ENCODE measurements at places on chromosomes 1 and 21.

DNA sequence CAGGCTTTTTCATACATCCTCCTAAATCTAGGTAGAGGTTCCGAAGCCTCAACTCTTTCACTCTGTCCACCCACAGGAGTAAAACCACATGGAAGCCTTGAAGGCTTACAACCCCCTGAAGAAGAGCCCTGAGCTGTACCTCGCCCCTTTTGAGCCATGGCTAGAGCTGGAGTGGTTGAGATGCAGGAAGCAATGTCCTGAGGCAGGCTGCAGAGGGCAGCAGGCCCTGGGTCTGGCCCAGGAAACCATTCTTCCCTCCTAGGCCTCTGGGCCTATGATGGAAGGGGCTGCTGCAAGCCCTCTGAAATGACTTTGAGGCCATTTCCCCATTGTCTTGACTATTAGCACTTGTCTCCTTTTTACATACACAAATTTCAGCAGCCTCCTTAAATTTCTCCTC, 1503.0 kb downstream of the KCNT2 start:
- DNase-seq: no peak

- no peak for DNase-seq
Observed at GRCh38 chr1:113303267-113303666, 87.0 kb upstream of the MAGI3 start.

GRCh38 chr1:222096883-222097282, 355.0 kb upstream of the DUSP10 start:
- DNase-seq: no peak

- no peak for DNase-seq
Observed at GRCh38 chr1:168583571-168583970, 7.2 kb downstream of the XCL1 start.

DNA sequence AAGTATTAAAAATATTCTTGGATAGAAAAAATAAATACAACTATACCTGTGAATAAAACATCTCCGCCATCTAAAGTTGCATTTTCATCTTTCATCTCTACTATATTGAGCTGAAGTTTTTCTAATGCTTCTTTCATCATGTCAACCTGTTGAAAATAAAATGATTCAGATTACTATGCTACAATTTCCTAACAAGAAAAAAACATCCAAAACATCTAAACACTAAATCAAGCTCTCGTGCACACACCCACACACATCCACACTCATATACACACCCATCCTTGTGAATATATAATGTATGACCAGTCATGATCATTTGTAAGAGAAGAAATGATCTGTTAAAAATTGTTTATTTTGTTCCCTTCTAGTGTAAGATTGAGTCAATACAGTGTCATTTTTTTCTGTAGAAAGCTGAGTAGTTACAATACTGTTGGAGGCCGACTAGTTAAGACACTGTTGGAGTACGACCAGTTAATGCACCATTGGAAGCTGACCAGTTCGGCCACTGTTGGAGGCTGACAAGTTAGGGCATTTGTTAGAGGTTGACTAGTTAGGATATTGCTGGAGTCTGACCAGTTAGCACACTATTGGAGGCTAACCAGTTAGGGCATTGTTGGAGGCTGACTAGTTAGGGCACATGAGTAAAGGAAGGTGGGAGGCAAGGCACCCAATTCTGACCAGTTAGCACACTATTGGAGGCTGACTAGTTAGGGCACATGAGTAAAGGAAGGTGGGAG, 82.4 kb upstream of the BCL10 start:
- DNase-seq: no peak

DNA sequence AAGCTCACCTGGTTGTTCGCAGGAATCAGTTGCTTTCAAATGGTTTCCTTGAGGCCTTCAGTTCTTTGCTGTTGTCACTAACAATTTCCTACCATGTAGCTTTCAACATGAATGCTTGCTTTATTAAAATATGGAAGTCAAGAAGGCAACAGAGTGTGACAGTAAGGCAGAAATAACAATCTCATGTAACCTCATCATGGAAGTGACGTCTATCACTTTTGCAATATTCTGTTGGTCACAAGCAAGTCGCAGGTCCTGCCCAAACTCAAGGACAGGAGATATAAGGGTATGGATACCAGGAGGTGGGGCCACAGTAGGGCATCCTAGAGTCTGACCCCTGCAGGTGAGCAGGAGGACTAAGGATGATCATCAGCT, 296.8 kb upstream of the ZP4 start:
- no peak for DNase-seq

- no peak for DNase-seq
Observed at GRCh38 chr1:67860776-67861175, 27.5 kb upstream of the GNG12 start.

DNA sequence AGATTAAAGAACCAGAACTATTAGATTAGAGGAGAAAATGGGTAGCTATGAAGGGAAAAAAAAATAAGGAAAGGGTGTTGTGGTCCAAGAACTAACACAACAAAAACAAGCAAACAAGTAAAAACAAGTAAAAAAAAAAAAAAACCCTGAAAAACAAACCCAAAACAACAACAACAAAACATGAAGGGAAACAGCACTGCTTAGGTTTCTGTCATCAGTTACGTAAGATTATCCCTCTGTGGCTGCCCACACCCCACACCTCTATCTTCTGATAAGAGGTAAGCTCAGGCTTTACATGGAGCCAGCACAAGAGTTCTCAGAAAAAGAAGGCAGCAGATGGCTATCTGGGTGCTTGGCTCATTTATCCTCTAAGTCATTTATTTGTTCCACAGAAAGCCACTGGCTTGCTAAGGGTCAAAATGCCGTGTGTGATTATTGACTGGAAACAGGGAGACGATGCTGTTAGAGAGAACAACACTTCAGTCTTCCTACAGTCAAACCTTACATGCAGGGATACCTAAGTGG, 57.5 kb downstream of the KIAA0319L start:
- no peak for DNase-seq

- DNase-seq: no peak
Observed at GRCh38 chr1:40736085-40736531, 44.6 kb downstream of the NFYC start.

GRCh38 chr1:113929750-113930498, 800 bp downstream of the HIPK1 start:
- peak; percentile 31 for DNase-seq

- DNase-seq: no peak
Observed at GRCh38 chr1:40914927-40915569, 52.9 kb upstream of the CITED4 start.

- no peak for DNase-seq
Observed at GRCh38 chr1:58754683-58755467, 29.0 kb downstream of the JUN start.

- no peak for DNase-seq
Observed at GRCh38 chr1:91781371-91781825, 104.6 kb downstream of the TGFBR3 start.

DNA sequence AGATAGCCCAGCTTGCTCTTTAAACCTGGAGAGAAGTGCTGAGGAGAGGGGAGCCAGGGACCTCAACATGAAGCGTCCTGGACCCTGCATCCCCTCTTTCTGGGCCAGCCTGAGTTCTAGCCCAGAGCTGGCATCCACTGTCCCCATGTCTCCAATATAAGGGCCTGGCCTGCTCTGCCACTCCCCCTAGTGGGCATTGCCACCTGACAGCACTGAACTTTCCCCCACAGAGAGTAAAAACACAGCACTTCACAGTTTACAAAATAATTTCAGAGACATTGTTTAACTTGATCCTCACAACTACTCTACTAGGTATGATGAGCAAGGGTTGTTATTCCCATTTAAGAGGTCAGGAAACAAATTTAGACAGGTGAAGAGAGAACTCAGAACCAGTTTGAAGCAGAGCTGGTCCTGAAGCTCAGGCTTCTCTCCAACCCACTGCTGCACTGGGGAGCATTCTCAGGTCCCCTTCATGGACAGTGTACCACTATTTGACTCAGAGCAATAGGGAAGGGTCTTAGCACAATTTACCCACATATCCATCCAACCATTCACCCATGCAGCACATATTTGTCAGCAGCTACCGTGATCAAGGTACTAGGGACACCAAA, 151.2 kb downstream of the DMRTA2 start:
- peak; percentile 76 for DNase-seq

GRCh38 chr21:44601596-44602462, 1.4 kb downstream of the KRTAP10-7 start:
- no peak for DNase-seq

DNA sequence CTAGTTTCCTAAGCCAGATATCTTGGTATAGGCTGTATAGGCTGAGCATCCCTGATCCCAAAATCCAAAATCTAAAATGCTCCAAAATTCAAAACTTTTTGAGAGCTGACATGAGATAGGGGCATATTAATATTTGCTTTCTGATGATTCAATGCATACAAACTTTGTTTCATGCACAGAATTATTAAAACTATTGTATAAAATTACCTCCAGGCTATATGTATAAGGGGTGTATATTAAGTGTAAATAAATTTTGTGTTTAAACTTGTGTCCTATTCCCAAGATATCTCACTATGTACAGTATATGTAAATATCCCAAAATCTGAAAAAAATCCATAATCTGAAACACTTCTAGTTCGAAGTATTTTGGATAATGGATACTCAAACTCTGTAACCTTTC, 2.6 kb downstream of the WDR64 start:
- no peak for DNase-seq

DNA sequence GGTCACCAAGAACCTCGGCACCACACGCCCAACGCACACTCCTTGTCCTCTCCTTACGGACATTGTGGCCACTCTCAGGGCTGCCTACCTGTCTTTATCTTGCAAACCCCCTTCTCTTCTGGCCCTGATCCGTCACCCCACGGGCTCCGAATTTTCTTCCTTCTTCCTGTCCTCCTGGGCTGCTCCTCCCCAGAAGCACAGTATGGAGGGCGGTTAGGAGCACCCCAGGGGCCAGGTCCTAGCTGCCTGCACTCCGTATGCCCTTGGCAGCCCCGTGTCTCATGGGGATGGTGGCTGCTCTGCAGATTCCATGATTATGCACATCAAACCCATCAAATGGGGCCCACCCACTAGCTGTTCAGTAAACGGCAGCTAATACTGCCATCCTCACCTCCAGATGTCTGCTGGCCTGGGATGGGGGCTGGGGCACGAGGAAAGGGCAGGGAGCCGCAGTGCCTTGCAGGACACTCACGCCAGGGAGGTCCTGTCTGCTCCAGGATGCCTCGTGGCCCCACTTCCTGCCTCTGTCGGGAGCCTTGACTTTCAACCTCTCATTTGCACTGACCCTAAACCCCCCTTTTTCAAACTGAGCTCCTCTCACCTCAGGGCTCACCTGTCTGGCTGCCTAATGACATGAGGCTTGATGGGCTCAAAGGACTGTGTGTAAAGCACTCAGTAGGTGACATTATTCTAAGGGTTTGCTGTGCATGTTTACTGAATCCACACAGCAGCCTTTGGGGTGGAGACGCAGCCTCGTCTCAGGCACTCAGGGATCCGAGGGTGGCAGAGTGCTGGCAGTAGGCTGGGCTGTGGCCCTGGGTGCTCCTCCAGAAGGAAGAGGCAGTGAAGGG, 4.4 kb downstream of the TTC34 start:
- DNase-seq: no peak

- DNase-seq: no peak
Observed at GRCh38 chr1:78721136-78721535, 71.5 kb downstream of the IFI44 start.

GRCh38 chr1:53350853-53351767, 23.2 kb upstream of the LRP8 start:
- DNase-seq: no peak

DNA sequence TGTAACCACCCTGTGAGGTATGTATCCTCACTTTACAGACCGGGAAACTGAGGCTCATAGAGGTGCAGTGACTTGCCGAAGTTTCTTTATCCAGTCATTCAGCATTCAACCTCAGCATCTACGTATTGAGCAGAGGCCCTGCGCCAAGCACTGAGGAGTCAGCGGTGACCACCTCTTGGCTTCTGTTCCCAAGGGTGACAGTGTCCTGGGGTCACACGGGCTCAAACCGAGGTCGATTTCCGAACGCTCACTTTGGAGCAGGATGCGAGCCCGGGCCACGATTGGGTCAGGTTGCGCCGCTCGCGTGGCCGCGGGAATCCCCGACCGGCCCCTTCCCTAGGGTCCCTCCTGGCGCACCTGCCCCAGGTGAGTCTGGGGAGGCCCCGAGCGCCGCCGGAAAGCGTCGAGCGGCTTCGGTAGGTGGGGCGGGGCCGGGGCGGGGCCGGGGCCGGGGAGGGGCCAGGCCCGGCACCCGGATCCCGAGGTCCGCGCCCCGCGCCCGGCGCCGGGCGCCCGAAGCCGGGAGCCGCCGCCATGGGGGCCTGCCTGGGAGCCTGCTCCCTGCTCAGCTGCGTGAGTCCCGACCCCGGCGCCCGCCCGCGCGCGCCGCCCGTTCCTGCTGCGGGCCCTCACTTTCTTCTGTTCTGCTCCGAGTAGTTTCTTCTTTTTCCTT, at the start of gene SERINC2:
Gene SERINC2, plus strand, starts transcription at position 482 of the 673 bp plus-strand sequence. Its CDS starts 53 bp downstream, at position 535.
- DNase-seq: peak; percentile 67

DNA sequence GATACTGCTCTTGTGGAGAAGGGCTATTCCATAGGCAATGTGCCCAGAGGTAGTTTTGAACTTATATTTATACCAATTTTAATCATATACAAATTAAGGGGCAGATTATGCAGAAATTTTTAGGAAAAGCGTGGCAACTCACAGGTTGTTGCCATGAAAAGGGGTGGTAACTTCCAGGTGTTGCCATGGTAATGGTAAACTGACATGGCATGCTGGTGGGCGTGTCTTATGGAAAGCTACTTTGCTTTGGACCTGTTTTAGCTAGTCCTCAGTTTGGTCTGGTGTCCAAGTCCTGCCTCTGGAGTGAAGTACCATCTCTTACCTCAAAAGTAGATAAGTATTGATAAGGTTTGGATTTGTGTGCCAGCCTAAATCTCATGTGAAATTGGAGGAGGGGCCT, 7.9 kb upstream of the IL23R start:
- DNase-seq: no peak

- no peak for DNase-seq
Observed at GRCh38 chr21:36024782-36025181, 35.5 kb downstream of the SETD4 start.

- DNase-seq: no peak
Observed at GRCh38 chr21:39037807-39038405, 145.3 kb downstream of the PSMG1 start.

DNA sequence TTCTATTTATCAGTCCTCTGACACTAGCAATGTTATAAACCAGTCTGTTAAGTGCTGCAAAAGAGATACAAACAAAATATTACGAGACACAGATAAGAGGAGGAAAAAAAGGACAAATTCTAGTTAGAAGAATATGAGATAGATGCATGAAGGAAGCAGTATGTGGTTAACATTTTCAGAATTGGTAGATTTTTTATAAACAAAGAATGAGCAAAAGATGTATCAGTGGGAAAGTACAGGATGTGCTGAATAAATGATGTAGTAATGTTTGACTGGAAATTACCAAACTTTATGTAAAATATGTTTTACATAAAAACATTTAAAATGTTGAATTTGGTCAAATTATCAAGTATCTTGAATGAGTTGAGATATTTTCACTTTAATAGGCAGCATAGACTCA, 574.2 kb downstream of the NUF2 start:
- no peak for DNase-seq
